NCI-H2107 (cell line): ENCODE measurements at places on chromosomes 1 and 21.

- no peak for DNase-seq
Observed at GRCh38 chr1:153238527-153238926, 21.0 kb upstream of the LORICRIN start.

GRCh38 chr1:12095452-12096263 lies 32.6 kb downstream of the TNFRSF8 start:
- DNase-seq: no peak

GRCh38 chr1:229409616-229410369 lies 24.1 kb downstream of the ACTA1 start:
- DNase-seq: no peak

DNA sequence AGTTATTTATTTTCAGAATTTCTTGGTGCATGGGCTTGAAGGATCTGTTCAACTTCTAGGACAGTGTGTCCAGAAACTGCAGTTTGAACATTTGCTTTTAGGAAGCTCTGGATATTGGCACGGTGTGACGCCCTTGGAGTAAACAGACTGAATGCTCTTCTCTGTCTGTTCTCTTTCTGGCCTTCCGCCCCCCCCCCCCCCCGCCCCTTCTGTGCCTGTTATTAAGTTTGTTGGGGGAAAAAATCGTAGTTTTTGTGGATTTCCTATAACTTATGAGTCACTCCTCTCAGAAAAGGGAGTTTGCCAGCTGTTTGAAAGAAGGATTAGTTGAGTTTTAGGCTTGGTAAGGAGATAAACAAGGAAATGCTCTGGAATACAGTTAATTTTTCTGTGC lies 1.2 kb downstream of the KCTD3 start:
- DNase-seq: no peak

DNA sequence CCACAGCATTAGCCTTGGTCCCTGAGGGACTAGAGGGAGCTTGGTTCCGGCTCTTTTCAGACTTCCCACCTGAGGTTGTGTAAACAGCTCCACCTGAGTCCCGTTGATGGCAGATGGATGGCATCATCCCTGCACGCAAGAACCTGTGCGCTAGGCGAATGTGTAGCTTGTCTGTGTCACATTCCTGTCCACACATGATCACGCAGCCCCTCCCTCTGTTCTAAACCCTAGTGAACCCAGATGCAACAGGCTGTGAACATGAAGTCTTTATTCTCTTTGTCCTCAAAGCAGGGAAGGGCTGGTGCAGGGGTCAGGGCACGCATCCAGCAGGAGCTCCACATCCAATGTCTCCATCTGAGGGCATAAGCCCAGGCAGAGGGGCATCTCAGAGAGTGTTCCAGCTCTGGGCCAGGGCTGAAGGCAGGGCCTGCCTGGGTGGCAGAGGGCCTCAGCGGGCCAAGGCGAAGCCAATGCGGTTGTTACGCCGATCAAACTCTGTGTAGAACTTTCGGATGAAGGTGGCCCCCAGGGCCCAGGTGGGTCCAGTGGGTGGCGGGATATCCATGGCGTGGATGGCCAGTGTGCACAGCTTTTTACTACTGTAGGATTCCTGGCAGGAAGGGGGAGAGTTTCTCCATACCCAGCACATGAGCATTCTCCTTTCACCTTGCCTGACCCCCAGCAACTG lies 2.9 kb upstream of the ETNK2 start:
- DNase-seq: peak; percentile 49

DNA sequence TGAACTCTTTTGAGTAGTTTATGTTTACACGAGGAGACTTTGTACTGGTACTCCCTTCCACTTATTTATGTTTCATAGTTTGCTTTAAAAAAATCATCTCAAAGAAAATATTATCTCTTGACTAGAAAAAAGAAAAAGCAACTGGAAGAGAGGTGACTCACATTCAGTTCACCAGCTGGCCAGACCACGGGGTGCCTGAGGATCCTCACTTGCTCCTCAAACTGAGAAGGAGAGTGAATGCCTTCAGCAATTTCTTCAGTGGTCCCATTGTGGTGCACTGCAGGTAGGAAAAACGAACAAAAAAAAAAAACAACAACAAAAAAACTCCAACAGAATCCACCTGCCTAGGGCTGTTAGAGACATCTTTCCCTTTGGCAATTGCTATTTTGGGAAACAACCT lies 102.9 kb downstream of the PTPRC start:
- no peak for DNase-seq

DNA sequence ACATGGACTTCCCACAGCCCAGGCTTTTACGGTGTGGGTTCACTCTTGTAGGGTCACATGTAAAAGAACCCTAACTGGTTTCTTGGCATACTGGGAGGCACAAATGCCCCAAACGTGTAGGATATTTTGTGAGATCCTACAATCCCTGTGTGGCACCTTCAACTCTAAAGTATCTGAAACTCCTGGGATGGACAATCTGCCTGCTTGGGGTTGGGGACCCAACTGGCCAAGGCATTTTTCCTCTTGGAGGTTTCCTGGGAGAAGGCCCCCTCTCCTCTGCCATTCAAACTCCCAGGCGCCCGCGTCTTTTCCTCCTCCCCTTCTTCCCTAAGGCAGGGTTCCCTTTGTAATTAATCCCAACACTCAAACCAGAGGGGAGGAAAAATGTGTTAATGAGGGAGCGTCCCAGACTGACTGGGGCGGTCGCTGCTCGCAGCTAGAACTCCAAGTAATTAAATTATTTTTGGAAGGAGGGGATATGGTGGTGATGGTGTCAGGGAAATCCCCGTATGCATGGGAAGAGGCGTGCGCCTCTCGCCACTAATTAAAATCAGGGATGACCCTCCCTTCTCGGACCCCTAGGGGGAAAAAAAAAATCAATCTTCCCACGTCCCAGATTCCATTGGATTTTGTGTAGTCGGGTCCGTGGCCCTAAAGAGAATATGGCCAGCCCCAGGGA lies 681 bp upstream of the VANGL2 start:
- DNase-seq: no peak

DNA sequence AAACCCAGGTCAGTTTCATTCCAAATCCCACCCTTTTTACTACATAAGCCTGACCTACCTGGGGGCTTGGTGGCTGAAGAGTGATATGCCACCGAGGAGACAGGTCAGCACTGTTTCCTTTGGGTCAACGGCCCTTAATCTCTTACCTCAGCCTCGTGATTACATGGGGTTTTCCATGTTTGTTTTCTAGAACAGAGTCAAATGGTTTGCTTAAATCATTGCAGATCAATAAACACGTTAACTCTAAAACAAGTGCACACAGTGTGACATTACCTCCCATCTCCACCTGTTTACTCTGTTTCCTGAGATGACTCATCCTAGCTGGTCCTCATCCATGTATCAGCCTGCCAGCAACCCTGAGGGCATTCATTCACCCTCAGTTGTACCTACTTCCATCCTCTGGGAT lies 40.8 kb upstream of the TP53BP2 start:
- no peak for DNase-seq

- no peak for DNase-seq
Observed at GRCh38 chr21:40686526-40686925, 160.4 kb downstream of the DSCAM start.

- DNase-seq: no peak
Observed at GRCh38 chr1:99062192-99062591, 57.5 kb upstream of the PLPPR5 start.

DNA sequence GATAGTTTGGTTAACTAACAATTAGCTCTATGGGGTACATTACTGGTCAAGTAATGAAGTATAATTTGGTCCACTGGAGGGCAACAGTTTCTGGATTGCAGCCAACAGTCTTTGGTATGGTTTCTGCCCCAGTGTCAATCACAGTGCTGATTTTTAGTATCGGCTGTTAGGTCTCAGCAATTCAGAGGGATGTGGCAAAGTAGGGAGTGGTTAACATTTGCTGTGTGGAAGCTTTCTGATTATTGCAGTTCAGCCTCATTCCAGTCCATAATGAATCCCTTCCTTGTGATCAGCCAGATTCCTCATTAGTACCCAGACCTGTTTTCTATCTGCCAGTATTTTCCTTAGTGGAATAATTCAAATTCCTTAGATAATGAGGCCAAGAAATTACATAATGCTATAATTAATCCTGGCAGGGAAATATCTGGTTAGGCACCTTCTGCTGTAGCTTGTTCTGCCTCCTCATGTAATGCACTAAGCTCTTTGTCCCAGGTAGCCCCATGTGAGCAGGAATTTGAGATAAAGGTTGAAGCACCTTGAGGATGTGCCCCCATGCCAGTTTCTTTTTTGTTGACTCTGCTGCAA lies 14.0 kb downstream of the F3 start:
- no peak for DNase-seq

GRCh38 chr1:62836856-62837540 lies 53.1 kb downstream of the ATG4C start:
- no peak for DNase-seq

GRCh38 chr1:11579506-11579905 lies 74.7 kb downstream of the FBXO2 start:
- no peak for DNase-seq

- DNase-seq: no peak
Observed at GRCh38 chr21:43302769-43303168, 124.2 kb downstream of the SIK1 start.

GRCh38 chr1:223363856-223364684 lies at the start of gene SUSD4:
Gene SUSD4, minus strand, starts transcription at chr1:223364176. Its CDS starts 751 bp downstream, at chr1:223363425.
- peak; percentile 58 for DNase-seq

- no peak for DNase-seq
Observed at GRCh38 chr1:110150330-110151174, at the start of gene SLC6A17. Gene SLC6A17, plus strand, starts transcription at chr1:110150494. Its CDS starts 16,436 bp downstream, at chr1:110166930.

GRCh38 chr1:211135342-211135950 lies 1.5 kb upstream of the KCNH1 start:
- DNase-seq: peak; percentile 62

- DNase-seq: no peak
Observed at GRCh38 chr21:42523211-42523610, 9.6 kb downstream of the SLC37A1 start.

GRCh38 chr1:213585959-213586586 lies 401.7 kb upstream of the PROX1 start:
- DNase-seq: no peak

DNA sequence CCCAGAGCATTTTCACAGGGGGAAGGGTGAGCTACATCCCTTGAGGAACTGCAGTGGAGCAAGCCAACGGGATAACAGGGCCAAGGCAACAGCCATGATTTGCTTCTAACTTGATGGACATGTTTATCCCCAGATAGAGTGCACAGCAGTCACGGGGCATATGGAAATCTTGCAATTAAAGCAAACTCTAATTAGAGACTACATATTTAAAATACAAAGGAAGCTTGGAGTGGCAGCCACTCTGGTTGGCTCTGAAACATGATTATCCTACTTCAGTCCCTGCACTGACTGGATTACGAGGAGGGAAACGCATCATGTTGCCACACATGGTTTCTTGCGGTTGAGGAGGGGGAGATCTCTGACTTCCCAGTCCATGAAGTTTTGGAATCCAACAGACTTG lies 60.8 kb downstream of the BEND5 start:
- DNase-seq: no peak

DNA sequence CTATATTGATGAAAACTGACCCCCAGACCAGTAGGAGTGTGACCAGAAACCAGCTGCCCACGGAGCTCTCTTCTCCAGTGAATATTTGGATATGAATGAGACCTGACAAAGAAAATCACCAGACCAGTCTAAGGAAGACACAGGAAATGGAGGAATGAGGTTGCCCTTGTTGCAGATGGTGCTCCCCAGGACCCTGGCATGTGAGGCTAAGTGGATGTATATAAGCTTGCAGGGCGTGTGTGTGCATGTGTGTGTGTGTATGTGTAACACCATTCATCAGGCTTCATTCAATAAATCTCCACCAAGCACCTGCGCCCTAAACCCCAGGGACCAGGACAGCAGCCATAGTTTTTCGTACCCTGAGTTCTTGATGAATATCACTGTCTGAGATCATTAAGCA lies 14.4 kb downstream of the PHLDA3 start:
- DNase-seq: no peak

DNA sequence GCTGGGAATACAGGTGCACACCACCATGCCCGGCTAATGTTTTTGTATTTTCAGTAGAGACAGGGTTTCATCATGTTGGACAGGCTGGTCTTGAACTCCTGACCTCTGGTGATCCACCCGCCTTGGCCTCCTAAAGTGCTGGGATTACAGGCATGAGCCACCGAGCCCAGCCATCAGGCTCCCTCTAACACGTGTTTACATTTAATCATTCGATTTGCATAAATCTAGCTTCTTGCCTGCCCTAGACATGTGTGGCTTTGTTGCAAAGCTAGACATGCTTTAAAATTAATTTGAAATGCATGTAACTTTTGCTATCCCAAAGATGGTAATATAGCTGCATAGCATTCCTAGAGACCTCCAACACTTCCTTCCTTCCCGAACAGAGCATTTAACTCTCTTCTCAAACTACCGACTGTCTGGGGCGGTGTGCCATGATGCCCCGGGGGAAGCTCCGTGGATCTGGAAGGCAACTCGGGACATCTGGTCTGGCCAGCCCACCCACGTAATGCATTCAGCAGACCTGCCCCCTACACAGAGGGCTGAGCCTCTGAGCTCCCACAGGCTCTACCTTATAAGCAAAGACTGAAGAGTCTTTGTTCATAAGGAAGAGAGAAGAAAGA lies 34.6 kb upstream of the NID1 start:
- no peak for DNase-seq

DNA sequence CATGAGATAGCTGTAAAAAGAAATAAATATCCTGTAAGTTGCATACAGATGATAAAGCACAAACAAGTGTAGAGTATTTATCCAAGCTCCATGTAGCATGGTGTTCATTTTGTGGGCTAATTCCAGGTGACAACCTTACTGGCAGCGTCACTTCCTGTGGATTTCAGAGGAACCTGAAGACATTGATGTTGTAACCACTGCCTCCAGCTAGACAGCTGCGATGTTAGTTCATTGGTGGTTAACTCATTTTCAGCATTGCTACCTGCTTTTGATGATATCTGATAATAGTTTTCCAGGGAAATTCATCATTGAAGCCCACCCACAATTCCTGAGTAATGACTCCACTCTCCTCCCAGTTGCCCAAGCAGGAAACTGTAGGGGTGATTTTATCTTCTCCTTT lies 3.0 kb downstream of the HSD3B1 start:
- DNase-seq: no peak

DNA sequence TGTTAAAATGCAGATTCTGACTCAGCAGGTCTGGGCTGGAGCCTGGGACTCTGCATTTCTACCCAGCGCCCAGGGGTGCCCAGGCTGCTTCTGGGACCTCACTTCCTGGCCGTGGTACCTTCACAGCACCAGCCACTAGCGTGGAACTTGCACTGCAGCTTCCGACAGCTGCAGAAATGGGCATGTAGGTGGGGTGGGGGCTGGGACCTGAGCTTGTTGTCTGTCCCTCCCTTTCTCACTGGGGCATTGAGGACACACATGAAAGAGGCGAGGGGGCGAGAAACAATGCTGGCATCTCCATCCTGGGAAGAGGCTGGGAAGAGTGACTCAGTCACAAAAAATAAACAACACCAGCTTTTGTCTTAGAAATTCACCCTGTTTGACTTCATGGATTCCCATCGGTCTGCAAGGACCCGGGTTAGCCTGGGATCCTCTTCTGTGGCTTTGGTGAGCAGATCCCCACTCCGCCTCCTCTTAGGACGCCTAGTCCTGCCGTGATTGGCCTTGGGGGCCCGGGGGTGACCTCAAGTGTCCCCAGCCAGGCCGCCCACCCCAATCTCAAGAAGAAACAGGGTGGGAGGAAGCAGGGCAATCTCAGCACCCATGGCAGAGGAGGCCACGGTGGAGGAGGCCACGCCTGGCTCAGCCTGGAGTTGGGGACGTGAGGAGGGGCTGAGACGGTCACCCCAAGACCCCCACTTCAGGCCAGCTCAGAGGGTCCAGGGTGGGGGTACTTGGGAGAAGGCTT lies 29.9 kb upstream of the POFUT2 start:
- DNase-seq: no peak

- no peak for DNase-seq
Observed at GRCh38 chr1:51875291-51875772, 3.2 kb downstream of the NRDC start.
